GDM1 (cell line): ENCODE measurements at places on chromosomes 13 and 19.

GRCh38 chr19:3515891-3516422 is 9.8 kb downstream of the FZR1 start:
- DNase-seq, result no peak

GRCh38 chr13:114231886-114232285 is 2.8 kb upstream of the CDC16 start:
- DNase-seq, result no peak

DNA sequence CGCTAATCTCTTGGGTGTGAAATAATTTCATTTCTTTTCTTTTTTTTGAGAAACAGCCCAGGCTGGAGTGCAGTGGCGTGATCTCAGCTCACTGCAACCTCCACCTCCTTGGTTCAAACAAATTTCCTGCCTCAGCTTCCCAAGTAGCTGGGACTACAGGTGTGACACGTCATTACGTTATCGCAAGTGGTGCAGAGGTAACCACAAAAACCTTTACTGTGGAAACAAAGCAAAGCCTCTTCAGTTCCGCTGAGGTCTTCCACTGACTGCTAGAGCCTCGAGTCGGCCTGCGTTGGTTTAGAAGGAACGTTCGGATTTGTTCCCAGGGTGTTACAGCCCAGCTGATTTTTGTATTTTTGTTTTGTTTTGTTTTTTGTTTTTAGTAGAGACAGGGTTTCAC is 2.0 kb upstream of the ZNF784 start:
- DNase-seq, result no peak

GRCh38 chr19:5857203-5858081 is 6.2 kb upstream of the FUT3 start:
- no peak for DNase-seq

- no peak for DNase-seq
Observed at GRCh38 chr19:10805065-10805757, 30.8 kb downstream of the TMED1 start.

DNA sequence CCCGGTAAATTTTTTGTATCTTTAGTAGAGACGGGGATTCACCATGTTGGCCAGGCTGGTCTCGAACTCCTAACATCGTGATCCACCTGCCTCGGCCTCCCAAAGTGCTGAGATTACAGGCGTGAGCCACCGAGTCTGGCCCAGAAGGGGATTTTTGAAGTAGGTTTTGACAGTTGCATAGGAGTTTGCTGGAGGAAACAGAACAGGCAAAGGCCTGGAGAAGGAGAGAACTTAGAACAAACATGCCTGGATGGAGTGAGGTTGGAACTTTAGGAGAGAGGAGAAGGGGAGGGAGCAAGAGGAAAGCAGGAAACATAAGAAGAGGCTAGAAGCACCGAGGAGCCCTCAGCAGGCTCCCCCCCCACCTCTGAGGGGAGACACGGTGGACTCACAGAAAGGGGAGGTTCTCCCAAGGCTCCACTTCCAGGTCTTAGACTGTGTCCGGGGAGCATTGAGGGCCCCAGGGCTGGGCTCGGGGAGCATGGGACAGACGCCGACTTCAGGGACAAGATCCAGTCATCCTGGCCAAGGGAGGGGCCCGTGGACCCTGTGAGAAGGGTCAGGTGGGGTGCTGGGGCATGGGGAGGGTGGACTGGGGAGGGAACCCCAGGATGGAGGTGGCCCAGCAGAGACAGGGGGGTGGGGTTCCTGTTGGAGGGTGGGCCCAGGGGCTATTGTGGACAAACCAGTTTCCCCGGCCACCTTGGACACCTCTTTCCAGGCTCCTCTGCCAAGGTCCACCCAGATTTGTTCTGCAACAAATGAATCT is 1.8 kb upstream of the FBN3 start:
- DNase-seq, result no peak

DNA sequence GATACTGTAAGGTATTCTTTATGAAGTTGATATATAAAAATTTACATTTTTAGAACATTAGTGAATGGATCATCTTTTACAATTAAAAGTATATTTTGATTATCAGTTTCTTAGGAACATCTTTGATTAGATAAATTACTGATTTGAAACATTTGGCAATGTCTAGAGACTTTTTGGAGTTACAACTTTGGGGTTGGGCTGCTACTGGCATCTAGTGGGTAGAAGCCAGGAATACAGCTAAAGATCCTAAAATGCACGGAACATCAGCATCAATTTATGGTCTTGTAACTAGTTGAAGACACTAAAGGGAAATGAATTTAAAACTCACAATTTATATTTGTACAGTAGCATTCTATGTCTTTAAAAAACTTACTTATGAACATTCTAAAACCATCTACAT is 19.9 kb downstream of the POMP start:
- no peak for DNase-seq

- DNase-seq, result no peak
Observed at GRCh38 chr19:11296264-11296663, 304 bp downstream of the TSPAN16 start.

GRCh38 chr13:30396434-30397075 is 25.7 kb upstream of the UBE2L5 start:
- DNase-seq, result no peak

DNA sequence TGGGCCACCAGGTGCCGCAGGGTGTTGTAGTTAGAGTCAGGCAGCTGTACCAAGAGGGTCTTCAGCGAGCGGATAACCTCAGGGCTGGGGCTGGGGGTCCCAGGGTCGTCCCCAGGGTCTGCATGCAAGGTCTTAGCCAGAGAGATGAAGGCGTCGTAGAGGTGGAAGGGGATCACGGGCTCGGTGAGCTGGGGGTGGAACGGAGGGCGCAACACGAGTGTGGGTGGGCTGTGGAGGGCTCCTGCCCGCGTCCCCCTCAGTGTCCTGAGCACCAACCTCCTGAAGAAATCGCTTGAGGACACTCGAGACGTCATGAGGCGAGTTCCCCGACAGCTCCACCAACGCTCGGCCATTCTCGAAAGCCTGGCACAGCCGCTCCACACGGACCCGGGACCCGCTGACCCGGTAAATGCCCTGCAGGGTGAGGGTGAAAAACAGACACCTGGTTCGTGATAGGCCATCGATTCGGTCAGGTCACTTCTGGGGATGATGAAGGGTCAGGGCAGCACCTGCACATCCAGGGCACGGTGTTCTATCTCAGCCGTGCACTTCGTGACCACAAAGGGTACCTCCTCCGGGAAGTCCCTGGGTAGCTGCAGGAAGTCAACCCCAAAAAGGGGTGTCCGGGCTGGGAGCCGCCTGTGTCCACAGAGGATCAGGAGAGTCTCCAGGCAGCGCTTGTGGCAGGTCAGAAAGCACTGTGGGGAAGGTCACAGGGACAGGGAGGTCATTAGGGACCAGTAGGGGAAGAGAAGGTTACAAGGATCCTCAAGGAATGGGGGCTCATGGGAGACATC is 6.7 kb upstream of the LPAR2 start:
- no peak for DNase-seq

DNA sequence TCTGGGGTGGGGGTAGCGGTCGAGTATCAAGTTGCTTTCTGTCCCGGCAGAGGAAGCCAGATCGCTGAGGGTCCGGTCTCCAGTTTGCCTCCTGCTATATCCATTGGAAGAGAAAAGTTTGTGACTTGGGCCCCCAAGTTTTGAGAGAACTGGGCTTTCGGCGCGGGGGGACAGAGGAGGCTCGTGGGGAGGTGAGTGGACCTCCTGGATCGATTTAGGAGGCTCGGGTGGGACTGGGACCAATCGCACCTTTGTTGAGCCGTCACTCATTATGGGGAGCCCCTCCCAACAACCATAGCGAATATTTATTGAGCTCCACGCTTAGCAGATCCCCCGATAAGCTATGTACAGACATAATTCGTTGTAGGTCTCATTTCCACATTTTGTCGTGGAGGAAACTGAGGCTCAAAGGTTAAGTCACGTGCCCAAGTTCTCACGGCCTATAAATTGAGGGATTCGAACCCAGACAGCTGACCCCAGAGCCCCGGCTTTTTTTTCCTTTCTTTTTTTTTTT is 909 bp downstream of the RFXANK start:
- no peak for DNase-seq

DNA sequence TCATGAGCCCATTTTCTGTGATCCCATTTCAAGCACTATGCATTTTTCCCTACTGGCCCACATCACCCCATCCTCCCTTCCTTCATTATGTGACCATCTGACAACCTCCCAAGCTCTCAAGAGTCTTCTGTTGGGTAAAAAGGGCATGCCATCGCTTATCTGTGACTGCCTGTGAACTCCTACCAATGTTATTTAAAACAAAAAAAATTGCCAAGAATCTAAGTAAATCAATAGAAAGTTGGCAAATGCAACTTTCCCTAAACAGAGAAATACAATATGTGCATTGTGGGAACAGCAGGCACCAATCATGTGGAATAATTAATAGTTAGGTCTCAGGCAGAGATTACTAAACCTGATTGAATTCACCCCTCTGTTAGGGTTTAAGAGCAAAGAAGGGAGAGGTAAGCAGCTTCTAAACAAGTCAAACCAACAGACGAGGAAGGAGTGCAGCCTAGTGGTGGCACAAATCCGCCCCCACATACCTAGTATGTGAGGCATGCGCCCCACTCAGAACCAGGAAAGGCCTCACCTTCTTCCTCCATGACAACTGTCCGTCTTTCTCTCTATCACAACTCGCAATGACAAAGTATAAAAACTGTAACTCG is 29.8 kb downstream of the DZIP1 start:
- DNase-seq, result no peak

DNA sequence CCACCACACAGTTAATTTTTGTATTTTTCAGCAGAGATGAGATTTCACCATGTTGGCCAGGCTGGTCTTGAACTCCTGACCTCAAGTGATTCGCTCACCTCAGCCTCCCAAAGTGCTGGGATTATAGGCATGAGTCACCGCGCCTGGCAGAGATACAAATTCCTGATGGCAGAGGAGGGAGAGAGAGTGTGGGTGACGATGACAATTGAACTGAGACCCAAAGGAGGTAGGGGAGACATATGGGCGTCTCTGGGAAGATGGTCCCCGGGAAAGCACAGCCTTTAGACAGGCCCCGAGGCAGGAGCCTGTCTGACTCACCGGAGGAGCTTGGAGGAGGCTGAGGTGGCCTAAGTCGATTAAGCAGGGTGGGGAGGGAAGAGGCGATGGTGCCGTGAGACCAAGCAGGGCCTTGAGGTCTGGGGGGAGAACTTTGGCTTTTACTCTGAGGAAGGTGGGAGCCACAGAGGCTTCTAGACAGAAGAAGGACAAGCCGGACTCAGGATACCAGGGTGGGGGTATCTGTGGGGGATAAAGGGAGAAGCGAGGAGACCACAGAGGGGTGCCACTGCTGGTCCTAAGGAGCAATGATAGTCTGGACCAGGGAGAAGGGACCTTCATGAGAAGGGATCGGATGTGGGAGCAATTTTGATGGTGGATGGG is 38.2 kb downstream of the ARRDC2 start:
- DNase-seq, result no peak

DNA sequence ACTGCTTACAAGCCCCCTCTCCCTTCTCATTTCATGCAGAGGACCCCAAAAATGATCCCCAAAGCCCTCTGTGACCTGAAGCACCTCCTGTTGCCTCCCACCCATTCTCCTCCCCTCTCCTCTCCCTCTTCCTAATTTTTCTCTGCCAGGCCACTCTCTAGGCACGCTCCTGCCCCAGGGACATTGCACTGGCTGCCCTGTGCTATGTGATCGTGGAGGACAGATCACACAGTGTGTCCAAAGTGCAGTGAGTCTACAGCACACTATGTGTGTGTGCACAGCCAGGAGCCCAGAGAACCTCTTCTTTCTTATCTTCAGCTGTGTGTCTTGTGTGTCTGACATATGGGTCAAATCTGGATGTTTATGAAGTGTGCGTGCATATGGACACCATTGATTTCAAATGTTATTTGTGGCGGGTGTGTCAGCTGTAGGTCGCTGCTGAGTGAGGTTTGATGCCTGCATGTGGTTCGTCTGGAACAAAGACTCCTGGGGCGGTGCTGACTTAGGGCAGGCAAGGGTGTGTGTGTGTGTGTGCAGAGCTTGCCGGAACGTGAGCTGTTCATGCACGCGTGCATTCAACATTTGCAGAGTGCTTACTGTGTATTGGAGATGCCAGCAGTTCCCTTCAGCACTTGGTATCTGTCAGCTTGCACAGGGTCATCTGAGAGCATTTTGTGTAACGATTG is 2.1 kb upstream of the KLHL26 start:
- DNase-seq, result no peak

DNA sequence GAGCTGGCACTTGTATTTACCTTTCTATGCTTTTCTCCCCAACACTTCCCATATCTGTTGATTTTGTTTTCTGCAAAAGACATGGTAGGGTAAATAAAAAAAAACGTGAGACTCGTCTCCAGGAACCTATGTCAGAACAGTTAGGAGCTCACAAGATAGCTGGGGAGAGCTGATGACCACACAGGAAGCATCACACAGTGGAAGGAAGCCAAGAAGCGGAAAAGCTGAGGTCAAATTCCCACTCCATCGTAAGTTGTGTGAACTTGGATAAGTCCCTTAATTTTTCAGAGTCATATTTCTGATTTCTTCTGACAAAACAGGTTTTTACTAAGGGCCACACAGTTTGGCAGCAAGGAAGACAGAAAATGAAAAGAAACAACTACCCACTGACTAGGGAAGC is 199.6 kb downstream of the KLF5 start:
- DNase-seq, result no peak

GRCh38 chr13:64528838-64529237 is 2701.3 kb downstream of the PCDH9 start:
- no peak for DNase-seq

- DNase-seq, result peak; percentile 29
Observed at GRCh38 chr13:32426990-32427851, 709 bp downstream of the N4BP2L1 start.

DNA sequence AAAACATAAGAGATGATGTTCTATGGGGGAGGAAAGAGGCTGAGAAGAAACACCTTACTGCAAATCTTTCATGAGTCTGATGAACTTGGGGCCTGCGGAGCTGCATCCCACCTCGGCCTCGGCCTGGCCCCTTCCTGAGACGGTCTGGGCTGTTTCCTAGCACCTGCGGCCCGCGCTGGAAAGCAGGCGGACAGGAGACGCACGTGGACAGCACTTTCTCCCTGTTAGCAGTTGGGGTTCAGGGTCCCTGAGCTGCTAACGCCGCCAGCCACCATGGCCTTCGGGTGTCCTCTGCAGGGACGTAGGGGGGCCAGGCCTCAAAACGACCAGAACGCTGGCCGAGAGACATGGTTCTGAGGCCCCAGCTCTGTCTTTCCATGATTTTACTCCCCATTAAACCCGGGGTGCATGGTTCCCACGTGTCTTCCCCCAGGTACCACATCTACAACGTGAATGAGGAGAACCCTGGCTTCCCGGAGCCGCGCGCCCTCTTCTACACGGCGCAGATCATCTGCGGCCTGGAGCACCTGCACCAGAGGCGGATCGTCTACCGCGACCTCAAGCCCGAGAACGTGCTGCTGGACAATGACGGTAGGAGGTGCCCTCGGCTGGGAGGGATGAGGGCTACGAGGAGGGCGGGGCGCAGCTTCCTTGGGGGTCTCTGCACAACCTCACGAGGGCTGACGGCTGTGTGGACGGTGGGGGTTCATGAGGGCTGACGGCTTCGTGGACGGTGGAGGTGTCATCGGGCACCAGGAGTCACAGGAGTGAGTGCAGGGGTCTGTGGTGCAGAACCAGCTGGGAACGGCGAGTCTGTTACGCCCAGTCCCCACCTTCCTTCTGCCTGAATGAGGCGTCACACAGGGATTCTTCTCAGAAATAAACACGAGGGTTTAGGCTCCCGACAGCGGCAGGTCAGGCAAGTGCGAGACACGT is 4.3 kb downstream of the GRK1 start:
- no peak for DNase-seq

- no peak for DNase-seq
Observed at GRCh38 chr19:11332822-11333221, 6.6 kb downstream of the RAB3D start.

- DNase-seq, result no peak
Observed at GRCh38 chr19:30686826-30687566, 314.8 kb downstream of the ZNF536 start.

- no peak for DNase-seq
Observed at GRCh38 chr19:36116344-36116637, 1.0 kb downstream of the TBCB start.
